ENCODE measurements at places on chromosomes 7 and 10. TPM values are rescaled to one million over a fixed set of nuclear protein-coding genes. Genes with fewer than 3 reads are reported as not detected.

DNA sequence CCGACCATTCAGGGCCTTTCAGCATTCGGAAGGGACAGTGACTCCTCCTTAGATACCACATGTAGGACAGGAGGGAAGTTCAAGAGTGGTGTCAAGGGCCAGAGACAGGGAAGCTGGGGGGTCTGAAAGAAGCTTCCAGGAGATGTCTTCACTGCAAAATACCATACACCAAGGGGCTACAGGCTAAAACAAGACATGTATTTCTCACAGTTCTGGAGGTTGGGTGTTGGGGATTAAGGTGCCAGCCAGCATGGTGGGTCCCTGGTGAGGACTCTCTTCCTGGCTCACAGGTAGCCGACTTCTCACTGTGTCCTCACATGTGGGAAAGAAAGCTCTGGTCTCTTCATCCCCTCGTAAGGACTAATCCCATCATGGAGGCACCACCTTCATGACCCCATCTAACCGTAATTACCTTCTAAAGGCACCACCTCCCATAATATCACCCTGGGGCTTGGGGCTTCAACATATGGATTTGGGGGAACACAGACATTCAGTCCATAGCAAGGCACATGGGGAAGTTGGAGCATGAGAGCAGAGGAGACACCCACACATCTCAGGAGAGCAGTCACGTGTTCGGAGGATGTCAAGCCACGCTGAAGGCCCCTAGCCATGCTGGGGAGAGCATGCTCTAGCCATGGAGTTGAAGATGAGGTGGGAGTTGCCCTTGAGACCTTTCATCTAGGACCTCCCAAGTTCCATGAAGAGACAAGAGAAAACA lies 73.9 kb upstream of the GDF10 start:
- no peak for DNase-seq

- DNase-seq: no peak
Measured at GRCh38 chr7:118615-119391, 73.6 kb upstream of the FAM20C start.

DNA sequence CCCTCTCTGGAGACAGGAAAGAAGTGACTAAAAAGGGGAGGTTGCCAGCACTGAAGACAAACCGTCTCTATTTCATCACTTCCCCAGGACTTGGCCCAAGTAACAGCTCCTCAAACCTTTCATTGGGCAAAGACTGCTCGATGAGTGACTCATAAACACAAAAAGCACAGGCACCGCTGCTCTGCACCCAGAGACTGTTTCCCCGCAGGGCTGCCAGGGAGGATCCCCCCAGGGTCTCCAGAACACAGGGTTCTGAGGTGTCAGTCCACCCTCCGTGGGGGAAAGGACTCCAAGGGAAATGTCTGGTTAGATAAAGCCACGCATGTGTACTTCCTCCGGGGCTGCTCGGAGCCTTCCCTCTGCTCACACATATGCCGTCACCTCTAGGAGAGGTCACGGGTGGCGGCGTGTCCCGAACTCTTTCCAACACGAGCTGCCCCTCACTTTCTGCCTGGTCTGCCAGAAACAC lies 59.9 kb downstream of the INSIG1 start:
- peak; percentile 13 for DNase-seq

GRCh38 chr10:86665868-86666267 lies 2.4 kb upstream of the LDB3 start:
- DNase-seq: no peak

DNA sequence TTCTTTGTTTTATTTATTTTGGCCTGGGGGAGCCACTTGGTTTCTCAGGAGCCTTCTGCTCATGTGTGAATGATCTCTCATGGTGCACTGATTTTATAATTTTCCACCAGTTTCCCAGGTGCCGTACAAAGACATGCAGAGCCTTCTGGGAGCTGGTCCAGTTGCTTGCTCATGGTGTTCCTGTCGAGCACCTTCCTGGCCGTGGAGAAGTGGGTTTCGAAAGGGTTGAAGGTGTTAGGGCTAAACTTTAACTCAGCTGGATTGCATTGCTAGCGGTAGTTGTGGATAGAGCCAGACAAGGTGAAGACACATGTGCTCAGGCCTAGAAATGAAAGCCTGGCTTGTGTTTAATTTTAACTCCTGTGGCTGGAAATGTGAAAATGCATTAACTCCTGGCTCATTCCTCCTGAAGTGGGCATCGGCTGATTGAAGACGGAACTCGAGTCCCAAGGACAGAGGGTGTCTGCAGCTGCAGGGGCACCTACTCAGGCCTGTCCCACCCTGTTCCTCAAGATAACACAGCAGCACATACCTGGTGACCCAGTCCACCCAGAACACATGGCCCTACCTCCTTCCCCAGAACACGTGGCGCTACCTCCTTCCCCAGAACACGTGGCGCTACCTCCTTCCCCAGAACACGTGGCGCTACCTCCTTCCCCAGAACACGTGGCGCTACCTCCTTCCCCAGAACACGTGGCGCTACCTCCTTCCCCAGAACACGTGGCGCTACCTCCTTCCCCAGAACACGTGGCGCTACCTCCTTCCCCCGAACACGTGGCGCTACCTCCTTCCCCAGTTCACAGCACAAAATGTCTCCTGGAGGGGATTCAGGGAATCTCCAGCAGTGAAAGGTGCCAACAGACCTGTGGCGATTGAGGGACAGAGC lies 133.2 kb downstream of the WDR37 start:
- DNase-seq: no peak

GRCh38 chr7:1052031-1052818 lies 7.9 kb downstream of the GPR146 start:
- DNase-seq: peak; percentile 33

DNA sequence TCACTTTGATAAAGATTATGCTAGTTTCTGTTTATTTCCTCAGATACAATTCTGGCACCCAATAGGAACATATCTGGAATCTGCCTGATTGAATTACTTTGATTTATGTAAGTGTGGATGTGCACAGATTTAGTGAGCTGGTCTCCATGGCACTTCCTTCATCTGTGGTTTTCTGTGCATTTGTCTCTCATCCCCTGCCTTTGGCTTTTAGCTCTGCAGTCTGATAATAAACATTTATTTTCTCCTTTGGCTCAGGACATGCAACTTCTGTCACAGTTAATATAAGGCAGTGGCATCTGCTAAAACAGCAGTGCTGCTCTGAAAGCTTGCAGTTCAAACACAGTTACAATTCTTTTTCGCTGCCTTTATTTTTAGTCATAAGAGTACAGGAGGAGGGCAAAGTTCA lies 273.7 kb upstream of the CHRM2 start:
- DNase-seq: no peak

DNA sequence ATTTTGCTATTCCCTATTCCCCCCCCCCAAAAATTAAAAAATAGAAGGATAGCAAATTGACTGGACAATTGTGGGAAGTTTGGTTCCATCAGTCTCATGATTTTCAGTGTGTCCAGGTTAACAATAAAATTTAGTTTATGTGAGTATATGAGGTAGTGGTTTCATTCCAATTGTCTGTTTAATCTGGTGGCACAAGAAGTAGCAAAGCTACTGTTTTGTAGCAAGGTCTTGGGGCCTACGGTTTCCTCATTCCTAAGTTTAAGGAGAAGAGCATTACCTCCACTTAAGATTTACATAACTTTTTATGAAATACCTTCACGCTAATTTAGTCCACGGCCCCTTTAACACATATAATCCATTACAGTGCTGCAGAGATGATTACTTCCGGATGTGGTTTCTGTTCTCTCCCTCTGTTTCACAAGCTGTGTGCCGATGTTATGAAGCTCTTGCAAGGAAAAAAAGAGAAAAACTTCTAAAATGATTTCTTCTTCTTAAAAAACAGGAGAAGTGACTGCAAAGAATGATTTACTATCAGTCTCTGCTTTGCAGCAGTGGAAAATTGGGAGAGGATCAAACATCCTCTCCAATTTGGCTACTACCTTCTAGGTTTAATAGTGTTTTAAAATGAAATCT lies 32.7 kb upstream of the NPVF start:
- no peak for DNase-seq

DNA sequence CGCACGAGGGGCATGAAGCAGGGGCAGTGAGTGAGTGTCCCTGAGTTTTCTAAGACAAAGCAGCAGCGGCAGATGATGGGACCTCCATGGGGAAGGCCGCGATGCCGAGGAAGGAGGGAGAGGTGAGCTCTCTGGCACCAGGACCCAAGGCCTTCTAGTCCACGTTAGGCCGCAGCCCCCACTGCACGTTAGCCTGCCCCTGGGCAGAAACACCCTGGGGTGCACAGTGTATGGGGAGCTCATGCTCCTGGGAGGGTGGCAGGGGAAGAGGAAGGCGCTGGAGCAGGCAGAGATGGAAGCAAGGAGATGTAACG lies 97.3 kb upstream of the IKZF1 start:
- no peak for DNase-seq

DNA sequence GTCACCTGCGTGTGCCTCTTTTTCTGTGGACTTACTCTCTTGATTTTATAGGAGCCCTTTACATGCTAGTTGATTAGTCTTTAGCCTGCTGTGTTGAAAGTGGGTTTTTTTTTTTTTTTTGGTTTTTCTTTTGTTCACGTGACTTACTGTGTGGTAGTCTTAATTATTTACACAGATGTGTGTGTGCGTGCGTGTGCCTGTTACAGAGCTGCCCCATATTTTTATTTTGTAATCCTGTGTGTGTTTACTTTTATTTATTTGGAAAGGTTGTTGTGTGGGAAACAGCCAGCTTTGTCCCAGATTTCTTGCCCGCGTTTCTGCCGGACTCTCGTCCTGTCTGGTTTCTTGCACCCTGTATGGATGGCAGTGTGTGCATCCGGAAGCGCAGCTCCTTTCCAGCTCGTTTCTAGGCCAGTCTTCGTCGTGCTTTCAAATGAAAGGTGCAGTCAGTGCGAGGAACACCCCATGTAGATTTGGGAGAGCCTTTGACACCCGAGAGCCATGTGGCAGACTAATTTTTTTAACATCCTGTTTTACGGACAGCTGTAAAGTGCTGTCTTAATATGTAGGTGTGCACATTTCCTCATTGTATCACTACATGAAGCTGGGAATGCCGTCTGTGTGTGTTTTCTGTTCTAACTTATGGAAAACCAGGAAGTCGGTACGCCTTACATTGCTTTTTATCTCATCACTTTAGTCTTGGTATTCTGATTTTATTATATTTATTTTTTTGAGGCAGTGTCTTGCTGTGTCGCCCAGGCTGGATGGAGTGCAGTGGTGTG lies 55.6 kb downstream of the DNAJB6 start:
- DNase-seq: no peak

GRCh38 chr7:1150400-1151002 lies 9.5 kb downstream of the ZFAND2A start:
- DNase-seq: no peak

The ANXA8 gene
- 4.1 TPM for total RNA-seq

- peak; percentile 52 for DNase-seq
Measured at GRCh38 chr10:21496343-21497176, 28.9 kb downstream of the SKIDA1 start.

DNA sequence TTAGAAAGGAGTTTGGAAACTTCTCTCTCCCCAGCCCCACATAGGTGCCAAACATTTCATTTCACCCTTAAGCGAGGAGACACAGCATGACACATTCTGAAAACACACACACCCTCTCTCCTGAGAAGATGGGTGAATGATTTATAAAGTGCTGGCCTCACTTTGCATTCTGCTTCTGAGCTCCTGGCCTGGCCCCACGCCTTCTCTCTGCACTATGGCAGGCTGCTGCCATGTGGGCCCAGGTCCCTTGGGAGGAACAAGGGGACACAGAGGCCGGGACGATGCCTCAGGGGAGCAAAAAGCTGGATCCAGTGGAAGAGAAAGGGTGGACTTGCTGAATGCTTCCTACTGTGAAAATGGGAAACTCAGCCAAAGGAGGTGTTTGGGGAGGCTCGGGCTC lies 56.0 kb downstream of the CPXM2 start:
- DNase-seq: no peak

The HYAL4 gene
- not detected for total RNA-seq

DNA sequence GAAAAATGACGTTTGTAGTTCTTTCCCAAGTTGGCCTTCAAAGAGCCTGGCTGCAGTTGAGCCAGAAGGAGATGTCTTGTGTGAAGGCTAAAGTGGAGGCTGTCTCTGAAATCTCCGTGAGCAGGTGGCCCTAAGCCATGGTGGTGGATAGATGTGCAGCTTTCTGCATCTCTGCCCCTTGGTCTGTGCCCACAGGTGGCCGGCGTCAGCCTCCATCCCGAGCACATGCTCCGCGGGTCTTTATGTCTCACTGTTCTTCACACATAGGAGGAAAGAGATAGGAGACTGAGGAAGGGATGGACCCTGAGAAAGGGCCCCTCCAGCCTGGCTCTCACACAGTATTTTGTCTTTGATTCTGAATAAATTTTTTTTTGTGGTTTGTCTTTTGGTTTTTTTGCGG lies 30.3 kb upstream of the SLC26A4 start:
- DNase-seq: no peak

- DNase-seq: no peak
Measured at GRCh38 chr10:64977915-64978314, 1456.7 kb downstream of the REEP3 start.

The ANKRD1 gene
- 1,867 TPM for total RNA-seq

- no peak for DNase-seq
Measured at GRCh38 chr7:50379082-50379481, 71.1 kb downstream of the FIGNL1 start.

- DNase-seq: no peak
Measured at GRCh38 chr10:110174201-110174600, 33.2 kb upstream of the MXI1 start.

The LRRD1 gene
- total RNA-seq: not detected

- DNase-seq: no peak
Measured at GRCh38 chr10:131250454-131251145, 60.9 kb downstream of the TCERG1L start.

DNA sequence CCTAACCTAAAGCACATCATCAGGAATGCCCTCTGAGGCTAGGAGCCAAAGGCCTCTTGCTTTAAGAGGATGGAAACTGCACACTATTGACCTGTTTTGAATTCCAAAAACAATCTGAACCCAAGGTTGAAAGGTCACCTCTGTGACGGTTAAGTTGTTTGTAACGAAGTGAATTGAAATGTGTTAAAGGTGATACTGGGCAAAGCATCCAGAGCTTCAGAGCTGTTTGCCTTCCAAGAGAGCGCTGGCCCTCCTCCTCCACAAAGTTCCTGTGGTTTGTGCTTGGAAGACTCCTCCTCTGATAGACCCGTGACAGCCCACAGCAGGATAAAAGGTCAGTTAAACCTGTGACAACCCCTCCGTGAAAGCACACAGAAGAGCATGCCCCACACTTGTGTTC lies 133.7 kb upstream of the CTTNBP2 start:
- no peak for DNase-seq

- no peak for DNase-seq
Measured at GRCh38 chr10:108166401-108166800, 1001.9 kb upstream of the SORCS1 start.

GRCh38 chr7:159136013-159136412 lies 8.7 kb downstream of the VIPR2 start:
- no peak for DNase-seq

The LRRN3 gene
- total RNA-seq: 9.9 TPM

- DNase-seq: no peak
Measured at GRCh38 chr7:100173806-100174495, 3.2 kb downstream of the GPC2 start.

DNA sequence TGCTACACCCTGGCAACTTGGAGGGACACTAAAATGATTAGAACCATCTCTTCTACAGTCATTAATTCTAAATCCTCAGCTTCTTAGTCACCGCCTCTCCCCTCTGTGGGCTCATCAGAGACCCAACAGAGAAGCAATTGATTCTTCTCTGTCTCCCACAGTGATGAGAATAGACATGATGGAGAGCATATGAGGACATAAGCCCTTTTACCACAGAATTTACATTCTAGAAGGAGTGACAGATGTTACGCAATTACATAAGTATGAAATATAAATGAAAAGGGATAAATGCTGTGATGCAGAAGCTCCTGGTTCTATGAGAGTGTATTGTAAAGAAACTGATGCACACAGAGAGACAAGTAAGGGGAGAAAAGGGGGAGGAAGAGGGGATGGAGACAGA lies 18.1 kb upstream of the ABCB5 start:
- no peak for DNase-seq

The PLA2G12B gene
- 10.7 TPM for total RNA-seq

The KNDC1 gene
- 0.50 TPM for total RNA-seq

All from left cardiac atrium (tissue), 4 donors.